Endothelial cell of umbilical vein (primary cell): ENCODE measurements at places on chromosomes 5 and 9. TPM values are rescaled to one million over a fixed set of nuclear protein-coding genes. Genes with fewer than 3 reads are reported as not detected.

DNA sequence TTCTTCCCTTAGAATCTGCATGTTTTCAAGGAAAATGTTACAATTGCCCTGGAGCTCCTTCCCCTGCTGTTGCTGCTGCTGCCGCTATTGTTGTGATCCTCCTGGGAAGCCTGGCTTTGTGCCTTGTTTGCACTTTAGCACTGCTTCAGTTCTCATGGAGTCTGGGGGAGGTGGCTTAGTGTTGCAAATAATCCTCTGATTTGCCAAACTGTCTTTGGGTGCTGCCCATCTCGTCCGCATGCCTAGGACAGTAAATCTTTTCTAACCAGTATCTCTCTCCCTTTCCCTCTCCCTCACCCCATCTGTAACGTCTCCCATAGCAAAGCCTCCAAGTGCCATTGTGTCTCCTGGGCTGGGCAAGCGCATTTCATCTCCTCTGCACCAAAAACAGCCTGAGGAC lies 30.3 kb downstream of the FAM240B start:
- DNase-seq = no peak
- H3K4me3 ChIP-seq = no peak overlapping the region
- no peaks in the 10 kb centered on the region for H3K36me3 ChIP-seq
- H3K27me3 ChIP-seq = peaks cover 2% of the 10 kb centered on the region
- no peak overlapping the region for H3K27ac ChIP-seq

GRCh38 chr9:72915659-72916058 lies 37.2 kb downstream of the ALDH1A1 start:
- H3K4me1 ChIP-seq = no peaks in the 10 kb centered on the region
- DNase-seq = no peak
- H3K27me3 ChIP-seq = no peaks in the 10 kb centered on the region
- H3K4me3 ChIP-seq = no peak overlapping the region

SPOCK1 gene
- total RNA-seq = 280 and 404 TPM in 2 replicates

INSL6 gene
- not detected in 2 replicates for total RNA-seq

GPR21 gene
- total RNA-seq = 2.4 and 2.7 TPM in 2 replicates
